ENCODE measurements at places on chromosomes 1 and 21.

GRCh38 chr1:2936559-2937515 is 84.4 kb upstream of the ACTRT2 start:
- DNase-seq, result no peak

DNA sequence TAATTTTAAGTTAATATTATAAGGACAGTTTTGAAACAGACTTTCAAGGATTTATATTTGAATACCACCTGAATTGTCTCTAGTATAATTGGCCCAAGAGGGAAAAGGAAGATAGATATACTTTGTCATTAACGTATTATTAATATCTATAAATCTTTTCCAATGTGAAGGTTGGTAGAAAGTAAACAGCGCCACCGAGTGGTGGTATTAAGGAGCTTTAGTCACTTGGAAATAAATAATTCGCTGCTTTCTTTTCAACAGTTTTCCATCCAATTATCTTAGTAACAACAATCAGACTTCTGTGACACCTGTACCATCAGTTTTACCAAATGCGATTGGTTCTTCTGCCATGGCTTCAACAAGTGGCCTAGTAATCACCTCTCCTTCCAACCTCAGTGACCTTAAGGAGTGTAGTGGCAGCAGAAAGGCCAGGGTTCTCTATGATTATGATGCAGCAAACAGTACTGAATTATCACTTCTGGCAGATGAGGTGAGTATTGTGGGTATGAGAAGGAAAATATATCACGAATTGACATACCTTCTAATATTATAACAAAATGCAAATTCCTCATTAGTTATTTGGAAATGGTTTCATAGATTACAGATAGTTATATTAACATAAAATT is 37.7 kb downstream of the SH3GLB1 start:
- peak; percentile 21 for DNase-seq

- no peak for DNase-seq
Measured at GRCh38 chr1:77687519-77687906, 5.1 kb upstream of the ZZZ3 start.

GRCh38 chr1:162987866-162988265 is 81.3 kb upstream of the RGS4 start:
- DNase-seq, result no peak

- DNase-seq, result no peak
Measured at GRCh38 chr1:81406292-81406999, 394.3 kb upstream of the ADGRL2 start.

GRCh38 chr1:36622741-36623648 is 140.3 kb upstream of the CSF3R start:
- DNase-seq, result no peak

DNA sequence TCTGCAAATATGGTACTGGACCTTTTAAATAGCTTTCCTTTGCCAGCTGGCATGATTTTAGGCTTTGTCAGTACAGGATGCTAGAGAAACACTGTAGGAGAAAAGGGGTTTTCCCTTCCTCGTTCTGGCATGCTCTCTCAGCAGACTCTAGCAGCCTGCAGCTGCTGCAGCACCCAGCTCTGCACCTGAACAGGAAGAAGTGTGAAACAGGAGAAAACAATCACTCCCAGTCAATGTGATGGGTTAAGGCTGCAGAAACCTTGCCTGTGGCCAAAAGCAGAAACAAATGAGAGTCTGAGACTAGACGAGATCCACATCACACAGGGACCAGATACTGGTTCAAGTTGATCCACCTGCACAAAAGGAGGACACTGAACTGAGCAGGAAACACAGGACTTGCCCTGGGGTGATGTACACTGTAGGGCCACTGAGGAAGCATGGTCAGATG is 21.2 kb downstream of the OVGP1 start:
- DNase-seq, result no peak

DNA sequence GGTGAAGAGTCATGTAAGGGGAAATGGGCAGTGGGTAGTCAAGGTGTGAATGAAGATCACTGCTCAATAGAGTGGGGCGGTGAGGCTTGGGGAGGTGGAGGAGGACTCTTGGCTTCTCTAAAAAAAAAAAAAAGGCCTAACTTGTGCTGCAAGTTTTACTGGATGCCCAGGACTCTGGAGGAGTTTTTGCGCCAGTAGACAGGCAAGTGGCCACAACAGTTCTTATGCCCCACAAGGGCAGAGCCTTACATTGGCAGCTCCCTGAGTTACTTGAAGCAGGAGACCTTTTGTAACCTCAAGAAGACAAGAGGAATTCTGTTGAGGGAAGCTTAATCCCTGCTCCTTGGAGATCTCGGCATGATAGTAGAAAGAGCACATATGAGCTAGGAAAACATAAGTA is 54.9 kb upstream of the PPP2R5A start:
- no peak for DNase-seq

GRCh38 chr1:85607126-85607920 is 26.8 kb downstream of the CCN1 start:
- DNase-seq, result no peak

DNA sequence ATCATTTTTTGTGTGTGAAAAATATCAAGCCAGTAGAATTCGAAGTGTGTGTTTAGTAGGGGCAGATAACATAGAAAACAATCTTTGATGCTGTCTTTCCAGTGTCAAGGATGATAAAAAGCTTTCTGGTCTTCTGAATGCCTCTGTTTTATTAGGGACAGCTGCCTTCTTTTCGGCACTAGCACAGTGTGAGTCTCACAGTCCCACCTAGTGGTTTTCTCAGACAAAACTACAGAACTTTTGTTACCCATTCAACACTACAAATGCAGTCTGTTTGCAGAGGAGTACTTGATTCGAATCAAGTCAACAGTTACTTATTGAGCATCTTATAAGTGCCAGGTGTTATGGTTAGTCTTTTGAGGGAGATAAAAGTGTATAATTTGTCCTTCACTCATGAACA is 30.6 kb upstream of the MCOLN3 start:
- DNase-seq, result no peak

GRCh38 chr1:40919475-40920011 is 57.4 kb upstream of the CITED4 start:
- peak; percentile 45 for DNase-seq

DNA sequence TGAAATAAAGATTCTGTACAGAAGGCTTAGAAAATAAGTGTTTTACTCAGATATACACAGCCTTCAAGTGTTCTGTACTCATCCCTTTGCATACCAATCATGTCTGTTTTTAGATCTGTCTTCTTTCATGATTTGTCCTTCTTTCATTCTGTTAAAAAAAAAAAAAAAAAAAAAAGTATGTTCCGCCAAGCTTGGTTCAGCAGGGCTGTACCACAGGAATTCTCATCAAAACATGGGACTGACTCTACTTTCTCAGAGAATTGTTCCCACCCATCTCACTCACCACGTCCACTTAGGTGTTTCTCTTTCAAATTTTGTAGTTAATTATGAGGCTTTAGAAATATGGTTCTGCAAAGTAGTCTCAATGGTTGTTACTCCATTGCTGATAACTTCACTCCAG is 119.0 kb downstream of the AK5 start:
- DNase-seq, result no peak

DNA sequence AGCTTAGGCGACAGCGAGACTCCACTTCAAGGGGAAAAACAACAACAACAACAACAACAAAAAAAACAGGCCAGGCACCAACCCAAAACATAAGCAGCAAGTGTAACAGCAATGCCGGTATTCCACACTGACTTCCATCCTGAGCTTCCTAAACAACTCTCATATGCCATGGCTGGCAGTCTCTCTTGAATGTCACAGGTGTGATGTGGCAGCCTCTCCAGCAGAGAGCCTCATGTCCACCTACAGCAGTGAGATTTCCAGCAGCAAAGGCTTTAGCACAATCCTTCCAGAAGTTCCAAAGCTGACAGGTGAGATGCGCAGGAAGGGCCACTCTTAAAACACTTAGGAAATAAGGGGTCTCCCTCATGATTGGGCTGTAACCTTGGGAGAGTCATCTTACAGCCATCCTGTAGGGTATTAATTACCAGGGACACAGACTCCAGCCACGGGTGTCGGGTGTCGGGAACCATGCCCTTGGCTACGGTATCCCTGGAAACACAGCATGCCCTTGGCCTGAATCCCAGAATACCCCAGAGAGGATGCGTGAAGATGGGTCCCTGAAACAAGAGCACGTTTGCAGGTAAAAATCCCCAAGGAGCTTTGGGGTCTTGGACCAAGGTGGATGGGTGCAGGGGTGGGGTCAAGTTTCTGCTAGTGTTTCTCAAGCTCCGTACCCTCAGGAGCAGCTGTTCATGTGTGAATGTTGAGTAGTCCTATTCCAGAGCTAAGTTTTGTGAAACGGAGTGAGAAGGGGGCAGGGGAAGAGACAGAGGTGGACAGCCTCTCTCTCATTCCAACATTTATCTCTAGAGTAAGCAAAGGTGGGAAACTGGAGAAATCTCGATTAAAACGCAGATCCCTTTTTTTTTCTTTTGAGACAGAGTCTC is 31.4 kb downstream of the CLSTN1 start:
- peak; percentile 98 for DNase-seq

- no peak for DNase-seq
Measured at GRCh38 chr1:109776206-109776835, 12.6 kb upstream of the EPS8L3 start.

- DNase-seq, result no peak
Measured at GRCh38 chr1:73092383-73092782, 810.0 kb upstream of the NEGR1 start.

DNA sequence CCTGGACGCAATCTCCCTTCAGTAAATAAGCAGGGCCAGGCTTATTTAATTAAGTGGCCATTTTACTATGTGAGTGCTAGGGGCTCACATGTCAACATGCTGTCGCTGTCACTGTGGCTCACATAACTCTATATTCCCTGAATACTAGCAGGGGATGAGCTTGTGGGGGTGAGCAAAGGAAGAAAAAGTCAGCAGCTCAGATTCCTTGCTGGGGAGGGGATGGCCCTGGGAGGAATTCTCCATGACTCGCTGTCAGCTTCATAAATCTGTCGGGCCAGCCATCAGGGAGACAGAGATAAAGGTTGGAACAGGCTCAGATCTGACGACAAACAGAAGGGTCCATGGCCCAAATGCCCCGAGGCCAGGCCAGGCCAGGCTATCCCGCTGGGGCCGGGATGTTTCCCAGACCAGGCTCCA is 26.0 kb upstream of the PLEKHG5 start:
- DNase-seq, result no peak

DNA sequence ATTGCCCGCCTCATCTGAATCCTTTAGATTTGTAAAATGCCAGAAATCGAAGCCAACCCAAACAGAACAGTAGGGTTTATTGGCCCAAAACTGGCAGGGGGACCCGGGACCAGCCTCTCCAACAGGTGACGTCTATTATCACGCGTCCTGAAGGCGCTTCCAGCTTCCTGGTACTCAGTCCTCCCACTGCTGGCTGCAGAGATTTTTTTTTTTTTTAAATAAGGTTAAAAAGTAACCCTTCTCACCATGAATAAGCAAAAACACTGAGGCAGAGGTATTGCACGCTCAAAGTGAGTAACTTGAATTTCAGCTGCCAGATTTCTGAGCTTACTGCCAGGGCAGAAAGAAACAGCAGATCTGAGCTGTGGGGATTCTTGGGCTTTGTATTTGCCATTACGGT is 54.4 kb upstream of the GCLM start:
- DNase-seq, result no peak

All from NCI-H510A (cell line).